Right renal cortex interstitium (tissue), 3 donors: ENCODE measurements at places on chromosomes 11 and 22.

DNA sequence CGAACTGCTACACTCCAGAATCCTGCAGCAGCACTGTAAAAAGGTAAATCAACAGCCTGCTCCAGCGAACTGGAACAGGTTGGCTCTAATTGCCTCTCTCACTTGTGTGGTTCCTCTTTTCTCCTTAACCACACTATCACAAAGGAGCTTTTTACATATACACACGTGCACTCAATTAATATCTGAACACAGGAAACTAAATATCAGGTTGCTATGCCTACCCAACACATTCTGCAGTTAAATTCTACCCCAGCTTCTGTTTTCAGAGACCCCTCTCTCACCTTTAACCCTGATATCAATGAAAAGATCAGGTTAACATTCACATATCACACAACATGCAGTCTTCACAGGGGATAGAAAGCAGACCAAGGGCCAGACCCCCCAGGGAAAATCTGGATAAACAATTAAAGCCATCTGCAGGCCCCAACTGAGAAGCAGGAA, 11.0 kb downstream of the RBFOX2 start:
- DNase-seq = no peak

GRCh38 chr11:105432241-105432995, 177.5 kb upstream of the GRIA4 start:
- DNase-seq = no peak

- DNase-seq = peak; percentile 36
Observed at GRCh38 chr11:92225568-92226330, 1.1 kb downstream of the FAT3 start.

DNA sequence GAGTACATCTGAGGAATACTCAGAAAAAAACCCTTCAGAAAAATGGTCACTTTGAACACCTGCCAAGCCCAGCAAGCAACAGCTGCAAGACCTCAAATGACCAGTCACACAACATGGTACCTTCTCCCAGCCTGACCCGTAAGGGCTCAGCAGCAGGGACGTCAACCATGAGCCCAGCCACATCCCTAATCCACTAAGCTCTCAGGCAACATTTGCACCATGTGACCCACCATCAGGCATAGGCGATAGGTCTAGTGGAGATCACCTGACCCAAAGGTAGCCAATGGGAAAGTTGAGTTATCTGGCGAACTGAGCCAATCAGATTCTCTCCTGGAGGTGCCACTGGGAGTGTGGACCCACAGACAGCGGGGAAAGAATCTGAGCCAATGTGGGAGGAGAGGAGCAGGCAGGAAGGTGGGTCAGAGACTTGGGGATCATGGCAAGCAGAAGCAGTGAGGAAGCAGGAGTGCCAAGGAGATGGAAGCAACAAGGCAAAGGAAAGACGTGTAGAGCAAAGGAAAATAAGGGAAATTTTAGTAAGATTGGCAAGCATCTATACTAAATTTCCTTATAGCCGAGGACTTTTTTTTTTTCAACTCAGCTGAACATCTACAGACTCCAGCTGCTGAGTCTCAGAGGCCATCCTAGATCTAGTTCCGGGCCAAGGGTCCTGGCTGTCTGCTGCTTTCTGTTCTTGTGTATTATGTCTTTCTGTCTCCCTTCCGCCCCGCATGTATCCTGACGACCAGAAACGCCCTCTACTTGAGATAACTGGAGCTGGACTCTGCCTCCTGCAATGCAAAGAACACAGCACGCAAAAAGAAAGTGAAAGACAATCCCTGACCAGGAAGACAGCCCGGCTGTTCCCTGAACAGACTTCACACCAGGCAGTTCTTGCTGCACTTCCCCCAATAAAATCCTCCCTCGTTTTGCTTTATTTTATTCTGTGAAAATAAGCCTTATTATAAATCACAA, 11.0 kb upstream of the PLAAT2 start:
- DNase-seq = peak; percentile 46

DNA sequence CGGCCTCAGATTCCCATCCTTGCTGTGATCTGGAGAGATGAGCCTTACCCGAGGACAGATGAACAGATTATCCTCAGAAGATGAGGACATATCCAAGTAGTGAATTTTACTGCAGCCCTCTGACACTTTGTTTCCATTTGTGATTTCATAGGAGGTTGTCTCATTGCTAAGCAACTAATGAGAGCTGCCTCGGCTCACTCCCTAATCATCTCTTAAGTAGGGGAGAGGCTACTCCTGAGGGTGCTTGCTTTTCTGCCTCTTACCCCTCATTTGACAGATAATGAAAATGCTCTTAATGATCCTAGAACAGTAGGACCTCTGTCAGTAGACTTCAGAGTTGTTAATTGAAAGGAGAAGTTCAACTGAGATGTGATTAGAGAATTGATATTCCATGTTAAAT, 150.9 kb downstream of the TBC1D22A start:
- no peak for DNase-seq

GRCh38 chr22:33917744-33918406, 2.4 kb downstream of the LARGE1 start:
- DNase-seq = no peak

GRCh38 chr11:75301131-75301530, 50.3 kb downstream of the ARRB1 start:
- DNase-seq = no peak

DNA sequence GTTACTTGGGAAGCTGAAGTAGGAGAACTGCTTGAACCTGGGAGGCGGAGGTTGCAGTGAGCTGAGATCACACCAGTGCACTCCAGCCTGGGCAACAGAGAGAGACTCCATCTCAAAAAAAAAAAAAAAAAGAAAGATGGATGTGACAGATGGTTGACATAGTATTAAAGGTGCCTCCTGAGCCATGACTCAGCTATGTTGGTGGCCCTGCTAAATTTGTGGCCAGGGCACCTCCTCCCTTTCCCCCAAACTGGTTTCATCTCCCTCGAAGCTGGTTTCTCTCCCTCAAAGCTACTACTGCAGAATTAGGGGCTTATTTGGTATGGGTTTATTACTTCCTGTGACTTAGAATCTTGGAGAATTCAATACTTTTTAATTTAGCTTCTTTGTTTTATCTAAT, 31.5 kb downstream of the SDHD start:
- DNase-seq = no peak

GRCh38 chr11:83115026-83115425, 41.9 kb upstream of the PCF11 start:
- no peak for DNase-seq

GRCh38 chr22:45884201-45885062, 92.5 kb downstream of the WNT7B start:
- no peak for DNase-seq

DNA sequence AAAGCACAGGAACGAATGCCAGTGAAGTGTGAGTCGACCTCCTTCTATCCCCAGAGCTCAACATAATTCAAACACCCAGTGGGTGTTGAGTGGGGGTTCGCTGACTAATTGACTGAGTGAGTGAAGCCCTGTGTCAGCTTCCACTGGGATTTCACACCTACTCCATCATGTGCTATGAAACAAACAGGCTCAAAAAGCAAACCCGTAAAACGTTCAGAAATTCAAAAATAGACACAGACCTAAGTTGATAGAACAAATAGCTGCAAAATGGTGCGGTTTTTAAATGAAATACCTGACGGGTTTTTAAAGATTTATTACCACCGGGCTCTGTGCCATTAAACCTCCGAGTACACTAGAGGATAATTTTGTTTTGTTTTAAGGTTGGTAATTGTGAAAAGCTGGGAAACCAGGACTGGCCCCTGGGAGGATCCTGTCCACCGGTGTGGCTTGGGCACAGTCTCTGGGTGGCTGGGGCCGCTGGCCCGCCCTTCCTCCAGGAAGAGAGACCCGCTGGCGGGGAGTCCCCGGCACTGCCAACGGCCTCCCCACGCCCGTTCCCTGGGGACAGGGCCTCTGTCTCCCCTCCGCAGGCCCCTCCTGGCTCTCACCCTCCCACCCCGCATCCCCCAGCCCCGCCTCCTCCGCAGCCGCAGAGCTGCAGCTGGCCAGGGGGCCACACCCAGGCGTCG, 13.6 kb downstream of the KCNJ5 start:
- DNase-seq = no peak

DNA sequence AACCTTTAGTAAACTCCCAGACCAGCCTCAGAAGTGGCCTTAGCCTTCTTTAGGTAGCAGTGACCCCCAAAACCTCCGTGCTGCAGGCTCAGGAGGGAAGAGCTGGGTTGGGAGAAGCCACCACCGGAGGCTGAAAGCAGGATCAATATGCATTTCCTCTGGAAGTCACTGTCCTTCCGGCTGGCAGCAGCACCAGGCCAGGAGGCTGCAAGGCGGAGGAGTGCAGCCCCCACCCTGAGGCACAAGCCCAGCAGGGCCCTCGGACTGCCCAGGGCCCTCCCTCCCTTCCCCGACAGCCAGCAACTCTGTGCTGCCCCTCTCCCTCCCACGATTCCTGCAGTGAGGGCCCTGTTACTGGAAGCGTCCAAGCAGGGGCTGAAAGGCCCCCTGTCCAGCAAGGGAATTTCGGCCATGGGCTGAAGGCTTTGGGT, 3.2 kb upstream of the NRXN2 start:
- no peak for DNase-seq

GRCh38 chr11:16613262-16613511, 125.3 kb upstream of the C11orf58 start:
- DNase-seq = no peak
